Thyroid gland (tissue), 4 donors: ENCODE measurements at places on chromosomes 12 and 14. TPM values are rescaled to one million over a fixed set of nuclear protein-coding genes. Genes with fewer than 3 reads are reported as not detected.

GRCh38 chr12:31315044-31315715 lies 10.8 kb downstream of the SINHCAF start:
- H3K36me3 ChIP-seq: no peaks in the 10 kb centered on the region
- H3K4me1 ChIP-seq: peaks cover 6% of the 10 kb centered on the region
- H3K27ac ChIP-seq: no peak overlapping the region

GRCh38 chr14:105499256-105500035 lies 8.4 kb downstream of the TEDC1 start:
- H3K36me3 ChIP-seq: no peaks in the 10 kb centered on the region
- no peak overlapping the region for H3K4me3 ChIP-seq
- no peaks in the 10 kb centered on the region for H3K27me3 ChIP-seq
- H3K27ac ChIP-seq: no peak overlapping the region
- DNase-seq: no peak

DNA sequence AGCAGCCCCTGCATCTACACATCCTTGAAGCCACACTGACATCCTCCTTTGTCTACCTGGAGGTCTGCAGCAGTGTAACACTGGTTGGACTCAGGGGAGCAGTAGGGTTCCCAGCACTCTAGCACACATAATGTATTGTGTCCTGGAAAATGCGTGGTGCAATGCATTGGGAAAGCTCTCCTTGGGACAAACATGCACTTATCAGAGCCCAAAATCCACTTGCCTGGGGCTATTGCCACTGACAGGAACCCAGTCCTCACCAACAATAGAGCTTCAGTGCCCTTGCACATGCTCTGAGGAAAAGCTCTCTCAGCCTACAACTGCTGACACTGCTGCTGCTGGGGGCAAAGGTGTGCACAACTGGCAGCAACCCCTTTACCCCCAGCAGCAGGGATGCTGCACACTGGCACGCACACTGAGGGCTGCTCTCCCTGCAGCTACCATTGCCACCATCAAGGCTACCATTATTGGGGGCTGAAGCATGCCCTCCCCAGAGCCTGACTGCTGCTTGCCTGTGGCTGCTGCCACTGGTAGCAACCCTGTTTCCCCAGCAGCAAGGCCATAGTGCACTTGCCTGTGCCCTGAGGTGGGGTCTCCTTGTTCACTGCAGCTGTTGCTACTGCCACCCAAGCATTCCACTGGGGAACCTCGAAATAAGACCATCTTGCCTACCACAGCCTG lies 221.9 kb downstream of the SLC38A4 start:
- H3K4me3 ChIP-seq: no peak overlapping the region
- no peaks in the 10 kb centered on the region for H3K27me3 ChIP-seq
- no peak for DNase-seq
- H3K4me1 ChIP-seq: no peaks in the 10 kb centered on the region

DNA sequence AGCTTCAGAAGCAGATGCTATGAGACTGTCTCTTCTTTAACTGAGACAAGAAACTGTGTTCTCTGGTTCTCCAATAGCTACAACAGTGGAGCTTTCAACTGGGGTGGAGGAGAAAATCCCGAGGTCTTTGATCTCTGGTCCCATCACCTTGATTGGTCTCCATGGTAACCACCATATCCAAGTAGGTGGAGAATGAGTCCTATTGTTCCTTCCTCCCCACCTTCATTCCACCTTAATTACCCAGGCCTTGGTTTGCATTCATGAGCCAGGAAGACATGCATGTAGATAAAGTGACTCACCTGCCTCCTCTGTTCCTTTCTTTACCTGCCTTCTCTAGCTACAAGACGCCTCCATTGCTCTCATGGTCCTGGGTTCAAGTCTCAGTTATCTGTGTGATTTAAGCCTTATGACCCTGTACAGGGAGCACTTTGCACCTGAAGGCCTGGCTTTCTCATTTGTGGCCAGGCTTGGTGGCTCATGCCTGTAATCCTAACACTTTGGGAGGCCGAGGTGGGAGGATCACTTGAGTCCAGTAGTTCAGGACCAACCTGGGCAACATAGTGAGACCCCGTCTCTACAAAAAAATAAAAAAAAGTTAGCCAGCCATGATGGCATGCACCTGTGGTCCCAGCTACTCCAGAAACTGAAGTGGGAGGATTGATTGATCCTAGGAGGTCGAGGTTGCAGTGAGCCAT lies 157.7 kb upstream of the TBX3 start:
- H3K27me3 ChIP-seq: no peaks in the 10 kb centered on the region
- H3K4me3 ChIP-seq: no peak overlapping the region
- H3K27ac ChIP-seq: no peak overlapping the region
- H3K4me1 ChIP-seq: no peaks in the 10 kb centered on the region
- H3K36me3 ChIP-seq: no peaks in the 10 kb centered on the region

GRCh38 chr12:112555621-112556233 lies 137.0 kb downstream of the PTPN11 start:
- DNase-seq: no peak
- no peaks in the 10 kb centered on the region for H3K27me3 ChIP-seq
- no peak overlapping the region for H3K4me3 ChIP-seq

- H3K27ac ChIP-seq: peak overlapping the region; percentile 48
- no peak overlapping the region for H3K4me3 ChIP-seq
- no peaks in the 10 kb centered on the region for H3K36me3 ChIP-seq
- DNase-seq: no peak
- H3K27me3 ChIP-seq: no peaks in the 10 kb centered on the region
- peaks cover 12% of the 10 kb centered on the region for H3K4me1 ChIP-seq
These were observed 447.5 kb downstream of the PCNX1 start for GRCh38 chr14:71354801-71355200.

DNA sequence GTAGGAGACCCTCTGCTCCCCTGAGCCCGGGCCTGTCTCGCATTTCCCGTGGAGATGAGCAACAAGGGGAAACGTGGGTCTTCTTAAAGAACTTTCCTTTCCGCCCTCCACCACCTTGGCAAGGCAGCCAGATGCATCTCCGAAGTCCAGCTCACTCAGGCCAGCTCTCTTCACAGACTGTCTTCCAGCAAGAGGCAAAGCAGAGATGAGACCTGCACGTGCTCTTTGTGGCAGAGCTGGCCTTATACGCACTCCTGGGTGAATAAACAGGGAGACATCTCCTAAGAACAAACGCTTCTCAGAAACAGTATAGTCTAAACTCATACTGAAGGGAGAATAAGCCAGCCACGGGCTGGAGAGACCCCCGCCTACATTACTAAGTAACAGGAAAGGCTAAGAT lies 1.3 kb upstream of the BDKRB1 start:
- H3K4me1 ChIP-seq: no peaks in the 10 kb centered on the region
- H3K27me3 ChIP-seq: no peaks in the 10 kb centered on the region
- no peak overlapping the region for H3K4me3 ChIP-seq
- no peak overlapping the region for H3K27ac ChIP-seq

DNA sequence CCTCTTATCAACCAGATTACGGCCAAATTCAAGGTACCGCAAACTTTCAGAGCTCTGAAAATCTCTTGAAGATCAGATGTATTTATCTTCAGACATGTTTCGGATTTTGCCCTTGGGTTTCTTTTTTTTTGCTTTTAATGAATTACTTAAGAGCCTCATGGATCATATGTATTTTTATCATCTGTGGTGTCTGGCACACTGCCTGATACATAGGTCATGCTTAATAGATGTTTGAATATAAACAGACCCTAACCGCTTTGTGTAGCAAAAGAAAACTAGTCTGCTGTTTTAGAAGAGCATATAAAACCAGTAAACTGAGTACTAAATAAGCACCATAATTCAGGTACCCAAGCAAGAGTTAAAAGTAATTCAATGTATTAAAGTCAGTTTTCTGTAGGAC lies 20.1 kb upstream of the TBK1 start:
- H3K27ac ChIP-seq: no peak overlapping the region
- peaks cover 83% of the 10 kb centered on the region for H3K36me3 ChIP-seq
- no peaks in the 10 kb centered on the region for H3K4me1 ChIP-seq
- DNase-seq: no peak
- no peaks in the 10 kb centered on the region for H3K27me3 ChIP-seq
- no peak overlapping the region for H3K4me3 ChIP-seq

- no peak overlapping the region for H3K4me3 ChIP-seq
- H3K4me1 ChIP-seq: no peaks in the 10 kb centered on the region
- H3K27ac ChIP-seq: no peak overlapping the region
- no peaks in the 10 kb centered on the region for H3K36me3 ChIP-seq
- DNase-seq: no peak
- H3K27me3 ChIP-seq: no peaks in the 10 kb centered on the region
These were observed 47.7 kb downstream of the SLC16A7 start for GRCh38 chr12:59643550-59643949.

DNA sequence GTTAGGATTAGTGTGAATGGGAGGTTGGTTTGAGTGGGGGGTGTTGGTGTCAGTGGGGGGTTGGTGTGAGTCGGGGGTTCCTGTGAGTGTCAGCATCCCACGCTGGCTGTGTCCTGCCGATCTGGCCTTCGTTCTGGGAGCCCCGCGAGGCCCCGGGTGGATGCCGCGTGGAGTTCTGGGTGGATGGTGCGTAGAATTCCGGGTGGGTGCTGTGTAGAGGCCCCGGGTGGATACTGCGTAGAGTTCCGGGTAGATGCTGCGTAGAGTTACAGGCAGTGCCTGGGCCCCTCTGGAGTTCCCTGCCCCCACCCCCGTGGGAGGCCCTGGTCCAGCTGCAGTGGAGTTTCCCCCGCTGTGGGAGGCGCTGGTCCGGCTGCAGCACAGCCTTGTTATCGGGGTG lies 8.7 kb downstream of the NOC4L start:
- H3K4me3 ChIP-seq: no peak overlapping the region
- DNase-seq: no peak
- no peaks in the 10 kb centered on the region for H3K36me3 ChIP-seq
- peaks cover 8% of the 10 kb centered on the region for H3K4me1 ChIP-seq
- no peaks in the 10 kb centered on the region for H3K27me3 ChIP-seq

DNA sequence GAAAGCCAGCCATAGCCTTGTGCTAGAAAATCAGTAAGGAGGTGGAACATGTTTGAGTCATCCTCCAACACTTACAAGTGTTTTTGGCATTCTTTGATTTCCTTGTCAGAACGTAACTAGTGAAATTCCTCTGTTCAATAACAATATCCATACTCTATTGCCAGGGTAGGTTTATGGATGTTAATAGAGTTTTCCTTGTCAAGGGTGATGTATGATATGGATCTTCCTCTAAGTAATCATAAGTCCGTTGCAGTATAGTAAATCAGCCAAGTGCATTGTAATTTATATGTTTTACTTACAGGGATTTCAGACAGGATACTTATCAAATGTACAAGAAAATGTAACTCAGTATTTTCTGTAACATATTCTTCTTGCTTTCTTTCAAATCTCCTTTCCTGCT lies 19.4 kb downstream of the NAV3 start:
- no peak for DNase-seq
- no peak overlapping the region for H3K27ac ChIP-seq
- H3K27me3 ChIP-seq: no peaks in the 10 kb centered on the region
- H3K4me3 ChIP-seq: no peak overlapping the region
- H3K36me3 ChIP-seq: no peaks in the 10 kb centered on the region

The PMCH gene
- not detected for total RNA-seq

The SH2B3 gene
- total RNA-seq: 36.5 TPM

The STAT2 gene
- 157 TPM for total RNA-seq

The BEST3 gene
- not detected for total RNA-seq

The ST8SIA1 gene
- total RNA-seq: 2.5 TPM

The IRAK3 gene
- total RNA-seq: 26.6 TPM

The CCDC197 gene
- total RNA-seq: not detected

The TMEM63C gene
- total RNA-seq: 0.67 TPM

The EFS gene
- total RNA-seq: 7.9 TPM

The DGKA gene
- 20.6 TPM for total RNA-seq

The PLEKHA5 gene
- 35.4 TPM for total RNA-seq
